ENCODE measurements at places on chromosomes 3 and 15.

DNA sequence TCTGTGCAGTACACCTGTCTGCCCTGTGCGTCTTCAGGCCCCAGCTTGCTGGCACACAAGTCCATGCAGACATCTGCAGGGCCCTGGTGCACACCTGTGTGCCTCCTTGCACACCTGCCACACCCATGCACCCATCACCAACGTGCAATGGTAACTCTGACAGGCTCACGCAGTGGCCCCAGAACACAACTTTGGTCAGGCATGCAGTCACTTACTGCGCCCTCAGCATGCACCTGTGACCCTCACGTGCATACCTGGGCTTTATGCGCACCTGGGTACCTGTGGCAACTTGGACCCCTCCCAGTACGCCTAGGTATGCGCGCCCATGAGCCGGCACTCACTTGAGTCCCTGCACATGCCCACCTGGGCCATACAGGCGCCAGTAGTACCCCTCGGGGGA is 1.7 kb downstream of the PLXND1 start:
- DNase-seq = no peak

DNA sequence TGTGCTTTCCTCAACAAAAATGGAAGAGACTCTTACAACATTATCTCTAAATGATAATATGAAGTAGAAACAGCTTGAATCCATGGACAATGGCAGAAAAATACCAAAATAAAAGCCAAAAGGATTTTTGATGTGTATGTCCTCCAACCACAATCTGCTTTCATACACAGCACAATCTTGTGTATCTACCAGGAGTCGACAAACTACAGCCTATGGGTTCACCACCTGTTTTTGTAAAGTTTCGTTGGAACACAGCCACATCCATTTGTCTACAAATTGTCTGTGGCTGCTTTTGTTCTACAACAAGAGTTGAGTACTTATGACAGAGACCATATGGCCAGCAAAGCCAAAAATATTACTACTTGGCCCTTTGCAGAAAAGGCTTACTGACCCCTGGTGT is 88.7 kb upstream of the UBE2E2 start:
- no peak for DNase-seq

DNA sequence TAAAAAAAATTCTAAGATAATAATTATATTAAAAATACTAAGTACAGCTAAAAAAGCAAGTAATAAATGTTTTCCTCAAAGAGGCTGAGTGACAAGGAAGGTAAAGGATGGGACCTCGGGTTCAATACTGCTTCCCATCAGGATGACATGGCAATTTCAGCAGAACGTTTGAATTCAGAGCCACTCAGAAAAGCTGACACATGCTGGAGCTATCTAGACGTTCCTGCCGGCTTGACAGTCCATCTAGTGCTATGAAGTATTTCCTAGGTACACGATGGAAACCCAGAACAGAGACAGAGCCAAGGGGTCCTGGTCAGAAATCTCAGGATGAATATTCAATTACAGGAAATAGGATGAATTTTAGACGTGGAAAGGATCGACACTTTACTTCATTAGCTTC is 361.8 kb downstream of the FGF12 start:
- DNase-seq = no peak

DNA sequence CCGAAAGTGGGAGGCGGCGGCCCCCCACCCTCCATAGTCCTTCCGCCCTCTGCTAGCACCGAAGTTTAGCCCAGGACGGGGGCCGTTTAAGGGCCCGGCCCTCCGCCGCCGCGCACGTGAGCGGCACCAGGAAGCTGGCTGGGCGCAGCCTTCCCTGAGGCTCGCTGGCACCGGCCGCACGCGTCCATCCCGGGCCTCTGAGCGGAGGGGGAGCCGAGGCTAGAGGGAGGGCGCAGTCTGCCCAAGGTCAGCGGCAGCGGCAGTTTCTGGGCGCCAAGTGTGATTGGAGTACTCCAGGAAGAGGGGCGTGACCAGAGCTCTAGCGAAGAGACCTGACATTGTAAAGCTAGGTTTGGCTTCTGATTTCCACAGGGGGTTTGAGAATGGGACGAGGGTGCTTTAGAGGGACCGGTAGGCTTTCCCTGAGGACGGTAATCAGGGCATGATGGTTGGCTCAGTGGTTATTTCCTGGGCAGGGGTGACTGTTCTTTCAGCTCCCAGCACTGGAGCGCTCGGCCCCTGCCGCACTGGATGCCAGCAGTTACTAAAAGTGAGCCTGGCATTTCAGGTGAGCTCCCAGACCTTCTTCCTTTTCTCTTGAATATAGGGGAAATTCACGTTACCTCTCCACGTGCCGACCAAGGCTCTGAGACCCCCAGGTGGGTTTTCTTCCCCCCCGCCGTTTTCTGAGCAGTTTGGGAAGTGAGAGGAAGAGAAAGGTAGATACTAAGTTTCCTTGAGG is 853 bp downstream of the TEX264 start:
- DNase-seq = peak; percentile 52

DNA sequence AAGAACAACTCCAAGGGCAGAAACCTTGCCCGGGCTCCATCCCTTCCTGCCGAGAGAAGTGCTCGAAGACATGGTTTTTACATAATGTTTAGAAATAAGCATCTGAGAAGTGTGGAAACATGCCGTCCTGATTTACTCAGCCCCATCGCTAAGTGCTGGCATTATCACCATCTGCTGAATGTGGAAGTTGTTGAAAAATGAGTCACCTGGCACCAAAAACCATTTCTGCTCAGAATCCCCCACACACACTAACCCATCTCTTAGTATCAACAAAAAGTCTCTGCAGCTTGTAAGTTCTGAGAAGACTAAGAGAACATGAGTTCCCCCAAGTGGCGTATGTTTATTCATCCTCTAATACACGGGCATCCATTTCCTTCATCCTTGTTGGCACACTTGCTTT is 51.0 kb upstream of the ARL8B start:
- DNase-seq = peak; percentile 62

DNA sequence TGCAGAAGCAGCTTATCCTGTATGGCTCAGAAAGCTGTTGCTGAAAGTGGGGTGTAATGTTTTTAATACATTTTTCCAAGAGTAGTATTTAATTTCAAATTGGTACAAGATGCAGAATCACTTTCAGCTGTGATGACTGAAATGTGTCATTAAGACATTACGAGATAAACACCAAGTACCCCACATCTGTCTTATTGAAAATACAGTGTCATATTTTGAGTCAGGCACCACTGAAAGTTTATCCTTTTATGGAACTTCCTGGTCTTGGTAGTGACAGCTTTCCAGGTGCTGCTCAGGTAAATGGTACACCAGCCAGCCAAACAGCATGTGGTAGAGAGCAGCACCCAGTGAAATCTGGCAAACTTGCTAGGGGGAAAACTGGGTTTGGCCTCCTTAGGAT is 16.9 kb downstream of the ASTE1 start:
- no peak for DNase-seq

DNA sequence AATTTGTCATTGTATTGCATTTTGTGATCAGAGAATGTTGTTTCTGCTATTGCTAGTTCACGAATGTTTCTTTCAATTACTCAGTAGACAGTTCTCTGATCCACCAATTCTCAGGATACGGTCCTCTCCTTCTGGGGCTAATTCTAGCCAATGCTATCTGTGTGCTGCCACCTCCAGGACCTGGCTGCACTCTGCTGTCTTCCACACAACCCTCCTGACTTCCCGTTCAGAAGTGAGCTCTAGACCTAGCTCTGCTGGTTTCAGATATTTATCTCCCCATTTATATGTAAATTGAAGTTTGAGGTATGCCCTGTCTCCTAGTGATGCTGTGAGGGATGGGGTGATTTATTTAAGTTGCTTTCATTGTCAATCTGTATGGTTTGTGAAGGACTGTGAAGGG is 21.7 kb upstream of the UBL7 start:
- DNase-seq = no peak

- DNase-seq = no peak
Measured at GRCh38 chr15:93862791-93863190, 368.6 kb upstream of the MCTP2 start.

- DNase-seq = no peak
Measured at GRCh38 chr15:59160880-59161593, 45.6 kb upstream of the LDHAL6B start.

- DNase-seq = no peak
Measured at GRCh38 chr3:135263331-135263730, 468.3 kb downstream of the EPHB1 start.

DNA sequence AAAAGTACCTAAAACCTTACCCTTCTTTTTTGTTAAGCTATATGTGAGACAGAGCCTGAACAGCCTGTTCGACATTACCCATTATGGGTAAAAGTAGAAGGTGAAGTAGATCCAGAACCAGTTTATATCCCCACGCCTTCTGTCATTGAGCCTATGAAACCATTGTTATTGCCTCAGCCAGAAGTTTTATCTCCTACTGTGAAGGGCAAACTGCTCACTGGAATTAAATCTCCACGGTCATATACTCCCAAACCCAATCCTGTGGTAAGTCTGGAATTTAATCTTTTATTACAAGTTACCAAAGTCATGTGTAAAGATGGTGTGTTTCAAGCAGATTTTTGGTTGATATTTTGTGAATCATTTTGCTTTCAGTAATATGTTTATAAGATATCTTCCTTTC is 47.1 kb upstream of the MAPKBP1 start:
- peak; percentile 42 for DNase-seq

DNA sequence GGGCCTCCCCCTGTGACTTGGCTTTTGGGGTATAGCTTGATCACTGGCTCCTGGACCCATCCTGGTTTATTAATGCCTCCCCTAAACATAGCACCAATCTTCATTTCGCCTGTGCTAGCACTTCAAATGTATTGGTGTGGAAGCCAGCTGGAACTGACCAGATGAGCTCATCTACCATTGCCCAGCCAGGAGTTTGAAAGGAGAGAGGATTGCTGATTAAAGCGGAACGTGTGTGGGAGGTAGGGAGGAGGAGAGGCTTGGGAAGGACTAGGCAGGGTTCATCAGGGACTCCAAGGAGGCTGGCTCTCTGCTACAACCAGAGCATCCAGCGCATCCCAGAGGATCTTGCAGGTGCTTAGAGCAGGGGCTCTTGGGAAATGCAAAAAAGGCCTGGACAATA is 34.4 kb upstream of the TLE3 start:
- DNase-seq = no peak

DNA sequence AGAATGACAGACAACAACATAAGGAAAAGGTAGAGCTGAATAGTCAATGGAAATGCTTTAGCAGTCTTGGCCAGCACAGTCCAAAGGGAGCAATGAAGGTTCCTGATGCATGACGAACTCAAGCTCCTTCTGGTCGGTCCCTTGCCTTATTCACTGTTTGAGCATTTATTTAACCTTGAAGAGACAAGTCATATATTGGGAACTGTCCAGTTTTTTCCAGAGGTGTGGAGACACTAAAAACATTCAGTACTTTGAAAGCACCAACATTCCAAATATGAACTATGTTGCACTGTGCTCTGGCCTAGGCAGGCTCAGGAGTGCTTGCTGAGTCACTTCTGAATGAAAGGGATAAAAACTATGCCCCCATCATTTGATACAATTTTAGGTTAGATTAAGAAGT is 384.8 kb downstream of the MECOM start:
- no peak for DNase-seq

DNA sequence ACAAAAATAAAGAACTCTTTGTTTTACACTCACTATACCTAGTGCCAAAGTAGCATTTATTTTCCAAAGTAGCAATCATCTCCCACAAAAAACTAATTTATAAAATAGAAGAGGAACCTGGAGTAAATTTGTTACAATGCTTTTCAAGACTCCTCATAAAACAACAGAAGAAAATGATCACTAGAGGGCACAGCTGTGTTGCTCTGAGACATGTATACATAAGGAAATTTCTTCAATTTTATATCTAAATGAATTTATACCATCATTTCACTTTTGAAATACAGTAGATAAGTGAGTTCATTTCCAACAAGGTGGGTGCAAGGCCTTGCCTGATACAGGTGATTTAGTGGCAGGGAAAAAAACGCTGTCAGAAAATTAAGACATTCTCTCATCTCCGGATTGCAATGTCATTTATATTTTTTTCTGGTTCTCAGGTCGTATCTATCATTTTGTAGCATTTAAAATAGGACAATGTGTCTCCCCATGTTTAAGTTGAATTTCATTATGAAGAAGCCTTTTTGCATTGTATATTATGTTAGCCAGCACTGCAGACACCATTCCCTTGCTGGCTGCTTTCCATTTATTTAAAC is 25.3 kb upstream of the ARHGEF26 start:
- peak; percentile 29 for DNase-seq

DNA sequence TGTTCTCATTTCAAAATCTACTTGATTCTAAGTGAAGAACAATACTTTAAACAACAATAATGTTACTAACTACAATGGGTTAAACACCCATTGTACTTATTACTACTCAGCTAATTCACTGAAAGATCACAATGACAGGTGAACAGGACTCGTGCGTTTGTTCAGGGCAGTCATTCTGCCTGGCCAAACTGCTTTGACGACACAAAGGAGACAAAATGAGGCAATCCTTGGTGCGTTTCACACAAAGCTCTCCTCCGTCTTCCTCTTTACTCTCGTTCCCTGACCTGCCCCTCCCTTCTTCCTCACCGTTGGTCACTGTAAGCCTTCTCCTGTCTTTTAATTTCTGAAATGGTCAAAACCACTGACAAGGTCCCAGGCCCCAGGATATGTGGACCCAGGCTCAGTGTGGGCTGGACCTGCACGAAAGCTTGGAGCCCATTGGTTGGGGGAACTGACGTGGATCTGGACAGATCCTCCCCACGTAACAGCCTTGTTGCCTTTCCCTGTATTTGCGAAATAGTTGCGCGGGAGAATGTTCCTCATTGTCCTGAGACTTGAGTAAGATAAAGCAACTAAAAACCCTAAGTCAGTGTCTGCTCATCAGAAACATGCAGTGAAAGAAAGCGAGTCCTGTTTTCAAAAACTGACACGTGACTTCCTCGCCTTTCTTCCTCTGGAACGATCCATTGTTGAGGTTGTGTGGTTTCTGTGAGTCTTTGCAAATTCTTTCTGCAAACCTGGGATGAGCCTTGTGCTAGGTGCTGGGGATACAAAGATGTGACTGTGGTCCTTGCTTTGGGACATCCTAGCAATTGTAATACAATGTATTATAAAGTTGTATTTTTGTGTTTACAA is 147.1 kb upstream of the RGMA start:
- no peak for DNase-seq

GRCh38 chr15:67407786-67408185 is 113.1 kb upstream of the C15orf61 start:
- no peak for DNase-seq

DNA sequence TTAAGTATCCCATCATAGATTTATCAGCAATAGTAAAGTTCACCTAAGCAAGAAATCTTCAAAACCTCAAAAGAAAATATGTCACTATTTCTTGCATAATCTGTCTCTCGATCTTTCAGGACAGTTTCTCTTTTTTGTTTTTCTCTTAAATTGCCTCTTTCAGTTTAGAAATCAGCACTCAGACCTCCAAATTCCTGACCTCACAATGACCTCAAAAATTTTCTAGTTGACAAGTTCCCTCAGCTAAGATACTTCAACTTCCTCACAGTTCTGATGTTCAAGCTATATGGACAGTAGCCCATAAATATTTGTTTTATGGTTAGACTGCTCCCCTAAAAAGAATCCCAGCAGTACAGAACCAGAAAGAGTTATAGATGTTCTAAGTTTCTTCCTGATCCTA is 24.1 kb downstream of the SLC24A5 start:
- peak; percentile 16 for DNase-seq

DNA sequence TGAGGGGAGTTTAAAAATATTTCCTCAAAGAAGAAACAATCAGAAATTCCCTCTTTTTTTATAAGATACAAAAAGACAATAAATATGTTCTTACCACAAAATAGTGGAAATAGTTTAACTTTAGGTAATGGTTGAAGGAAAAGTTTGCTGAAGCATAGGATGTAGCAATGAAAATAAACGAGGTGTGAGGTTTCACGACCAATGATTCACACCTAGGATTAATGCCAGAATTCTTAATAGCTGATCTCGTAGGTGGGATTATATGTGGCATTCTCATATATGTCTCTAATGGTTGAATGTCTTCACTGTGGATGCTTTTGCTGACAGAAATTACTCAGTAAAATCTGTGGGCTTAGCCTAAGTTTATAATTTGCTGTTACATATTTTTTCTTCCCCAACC is 467.7 kb downstream of the FGF12 start:
- DNase-seq = no peak
